ENCODE measurements at places on chromosomes 6 and 20.

- no peak for DNase-seq
Measured at GRCh38 chr6:95923518-95923917, 92.3 kb upstream of the FUT9 start.

GRCh38 chr6:19796452-19796851 lies 40.7 kb upstream of the ID4 start:
- no peak for DNase-seq

GRCh38 chr6:14996892-14997291 lies 249.0 kb upstream of the JARID2 start:
- DNase-seq = no peak

DNA sequence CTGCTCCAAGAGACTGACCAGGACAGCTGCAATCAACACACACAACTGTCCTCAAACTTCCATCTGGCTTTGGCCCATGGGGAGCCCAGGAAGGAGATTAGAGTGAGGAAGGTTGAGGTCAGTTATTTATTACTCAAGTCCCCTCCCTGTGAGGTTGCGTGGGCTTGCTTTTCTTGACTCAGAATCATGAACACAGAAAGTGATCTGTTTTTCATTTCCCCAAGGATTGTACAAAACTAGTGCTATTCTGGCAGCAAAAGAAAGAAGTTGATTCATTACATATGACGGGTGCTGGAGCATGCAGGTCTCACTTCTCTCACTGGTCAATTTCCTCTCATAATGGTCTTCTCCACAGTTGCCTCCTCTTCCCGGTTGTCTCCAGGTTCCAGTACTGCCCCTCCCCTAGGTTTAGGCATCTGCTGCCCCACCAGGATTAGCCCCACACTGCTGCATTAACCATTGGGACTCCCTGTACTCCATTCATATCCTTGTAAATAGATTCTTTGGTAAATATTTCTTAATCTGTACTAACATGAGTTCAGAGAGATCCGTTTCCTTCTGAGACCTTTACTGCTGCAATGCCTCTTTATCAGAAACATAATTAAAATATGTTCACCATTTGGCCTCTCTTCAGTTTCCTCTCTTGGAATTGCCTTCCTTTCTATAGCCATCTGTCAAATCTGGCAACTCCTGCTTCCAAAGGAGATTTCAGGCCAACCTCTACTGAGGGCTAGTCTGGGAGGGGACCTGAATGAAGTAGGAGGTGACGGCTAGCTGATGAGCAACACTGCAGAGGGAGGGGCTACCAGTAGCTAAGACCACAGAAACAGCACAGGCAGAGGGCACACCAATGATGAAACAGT lies 888.8 kb downstream of the QKI start:
- no peak for DNase-seq

DNA sequence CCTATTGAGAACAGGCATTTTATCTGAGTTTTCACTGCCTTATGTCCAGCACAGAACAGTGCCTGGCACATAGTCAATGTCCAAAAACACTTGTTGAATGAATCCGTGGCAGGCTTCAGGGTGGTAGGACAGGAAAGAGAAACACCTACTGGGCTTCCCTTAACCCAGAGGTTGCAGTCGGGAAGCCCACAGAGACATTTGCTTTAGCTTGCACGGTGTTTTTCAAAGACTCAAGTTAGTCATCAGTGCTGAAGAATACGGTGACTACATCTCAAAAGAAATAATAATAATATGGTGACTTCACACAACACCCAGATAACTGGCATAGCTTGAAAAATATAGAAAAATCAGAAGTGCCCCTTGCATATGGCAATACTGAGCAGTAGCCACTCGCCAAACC lies 160.4 kb downstream of the CD83 start:
- DNase-seq = no peak

DNA sequence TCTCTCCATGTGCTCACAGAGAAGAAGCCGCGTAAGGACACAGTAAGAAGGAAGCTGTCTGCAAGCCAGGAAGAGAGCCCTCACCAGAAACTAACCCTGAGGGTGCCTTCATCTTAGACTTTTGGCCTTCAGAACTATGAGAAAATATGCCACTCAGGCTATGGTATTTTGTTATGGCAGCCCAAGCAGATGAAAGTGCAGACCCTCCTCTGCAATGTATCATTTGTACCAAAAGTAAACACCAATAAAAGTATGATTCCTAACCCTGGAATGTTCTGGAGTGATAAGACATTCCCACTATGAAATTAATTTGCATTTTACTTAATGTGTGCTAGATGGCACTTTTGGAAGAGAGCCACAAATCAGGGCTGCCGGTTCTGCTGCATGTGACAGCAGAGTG lies 594.3 kb downstream of the UTRN start:
- DNase-seq = no peak

- no peak for DNase-seq
Measured at GRCh38 chr6:168182908-168183612, 104.0 kb upstream of the FRMD1 start.

DNA sequence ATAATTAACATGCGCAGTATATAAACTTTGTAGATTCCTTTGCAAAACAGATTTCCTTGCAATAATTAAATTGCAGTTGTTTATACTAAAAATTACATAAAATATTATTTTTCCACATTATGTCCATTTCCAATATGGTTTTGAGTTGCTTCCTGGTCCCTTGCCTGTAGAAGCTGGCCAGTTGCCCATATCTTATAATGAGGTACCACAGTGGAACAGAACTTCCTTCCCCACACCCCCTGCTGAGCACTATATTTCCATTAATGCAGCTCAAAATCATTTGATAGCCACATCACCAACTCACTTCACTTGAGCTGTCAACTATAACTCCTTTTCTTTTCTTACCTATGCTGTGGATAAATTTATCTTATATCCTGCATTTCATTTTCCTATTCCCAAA lies 194.6 kb downstream of the DST start:
- DNase-seq = no peak

DNA sequence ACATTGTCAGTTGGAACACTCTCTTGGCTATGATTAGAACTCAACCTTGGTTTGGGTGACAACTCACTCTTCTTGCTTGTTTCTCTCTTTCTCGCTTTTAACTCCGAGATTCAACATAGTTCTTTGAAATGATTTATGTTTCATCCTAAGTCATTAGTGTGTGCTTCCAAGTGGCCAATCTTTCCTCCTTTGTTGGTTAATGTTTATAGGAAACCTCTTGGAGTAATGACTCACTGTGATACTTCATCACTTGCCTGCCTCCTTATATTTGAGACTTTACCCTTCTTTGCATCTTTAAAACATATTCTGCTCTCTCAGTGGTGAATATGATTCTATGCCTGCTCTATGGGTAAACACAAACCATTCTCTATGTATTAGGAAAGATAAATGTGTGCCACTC lies 279.7 kb upstream of the FLRT3 start:
- DNase-seq = no peak

DNA sequence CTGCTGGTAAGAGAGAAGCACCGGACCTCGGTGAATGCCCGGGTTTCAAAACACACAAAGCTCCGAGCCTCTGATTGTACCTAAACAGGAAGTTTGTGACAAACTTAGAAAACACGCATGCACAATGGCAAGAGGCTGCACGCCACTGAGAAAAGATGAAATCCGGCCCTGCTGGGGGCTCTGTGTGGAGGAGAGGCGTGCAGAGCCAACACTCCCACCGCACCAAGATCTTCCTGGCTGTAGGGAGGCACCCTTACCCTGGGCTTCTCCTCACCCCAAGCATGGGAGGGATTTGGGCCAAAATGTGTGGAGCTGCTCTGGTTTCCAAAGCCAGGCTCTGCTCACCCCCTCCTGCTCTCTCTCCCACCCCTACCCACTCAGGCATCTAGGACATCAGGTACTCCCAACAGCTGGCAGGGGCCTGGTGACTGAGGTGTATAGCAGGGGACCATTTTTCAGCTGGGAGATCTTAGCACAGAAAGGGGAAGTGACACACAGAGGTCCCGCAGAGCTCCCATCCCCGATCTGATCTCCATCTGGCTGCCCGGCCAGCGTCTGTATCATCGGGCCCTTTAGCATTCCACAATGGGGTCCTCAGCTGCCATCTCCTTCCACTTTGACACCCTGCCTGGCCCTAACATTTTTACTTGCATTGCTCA lies 84.2 kb downstream of the TRERF1 start:
- peak; percentile 12 for DNase-seq

DNA sequence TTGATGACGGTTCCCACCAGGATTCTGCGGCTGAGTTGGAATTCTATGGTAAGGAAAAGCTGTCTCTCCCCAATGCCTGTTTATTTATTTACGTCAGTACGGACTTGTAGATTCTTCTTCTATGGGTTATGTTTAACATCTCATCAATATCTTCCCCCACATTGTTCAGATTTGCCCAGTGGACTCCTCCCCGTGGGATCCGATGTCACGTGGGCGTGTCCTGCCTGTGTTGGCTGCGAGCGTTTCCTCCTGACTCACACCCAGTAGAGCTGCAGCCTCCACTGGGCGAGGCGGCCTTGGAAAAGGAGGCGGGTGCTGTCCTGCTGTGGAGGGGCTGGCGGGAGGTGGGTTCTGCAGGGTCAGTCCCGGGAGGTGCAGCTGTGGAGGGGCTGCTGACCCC lies 46.8 kb upstream of the SLCO4A1 start:
- DNase-seq = peak; percentile 74

- DNase-seq = no peak
Measured at GRCh38 chr6:136501514-136501913, 48.7 kb downstream of the MAP7 start.

DNA sequence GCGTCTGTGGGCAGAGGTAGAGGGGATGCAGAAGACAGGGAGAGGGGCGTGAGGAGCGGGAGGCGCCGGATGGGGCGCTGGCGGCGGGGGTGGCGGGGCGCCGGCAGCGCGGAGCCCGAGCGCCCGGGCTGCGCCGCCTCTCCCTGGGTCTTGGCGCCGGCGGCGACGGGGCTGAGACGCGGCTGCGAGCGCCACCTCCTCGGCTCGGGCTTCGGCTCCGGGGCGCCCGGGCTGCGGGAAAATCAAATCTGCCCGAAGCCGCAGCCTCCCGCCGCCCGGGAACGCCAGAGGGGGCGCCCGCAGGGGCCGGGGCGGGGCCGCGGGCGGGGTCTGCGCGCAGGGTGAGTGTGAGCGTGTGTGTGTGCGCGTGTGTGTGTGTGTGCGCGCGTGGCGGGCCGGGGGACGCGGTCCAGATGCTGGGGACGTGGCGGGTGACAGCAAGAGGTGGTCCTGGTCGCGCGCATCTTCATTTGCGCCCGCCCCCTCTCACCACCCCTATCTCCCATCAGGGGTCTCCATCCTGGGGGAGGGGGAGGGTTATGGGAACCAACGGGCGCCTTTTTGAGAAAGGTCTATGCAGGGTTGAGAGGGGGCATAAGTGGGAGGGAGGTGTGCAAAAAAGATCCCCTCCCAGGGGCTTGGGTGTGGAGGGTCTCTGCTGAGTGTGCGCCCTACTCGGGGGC lies 646 bp upstream of the CPNE5 start:
- no peak for DNase-seq

DNA sequence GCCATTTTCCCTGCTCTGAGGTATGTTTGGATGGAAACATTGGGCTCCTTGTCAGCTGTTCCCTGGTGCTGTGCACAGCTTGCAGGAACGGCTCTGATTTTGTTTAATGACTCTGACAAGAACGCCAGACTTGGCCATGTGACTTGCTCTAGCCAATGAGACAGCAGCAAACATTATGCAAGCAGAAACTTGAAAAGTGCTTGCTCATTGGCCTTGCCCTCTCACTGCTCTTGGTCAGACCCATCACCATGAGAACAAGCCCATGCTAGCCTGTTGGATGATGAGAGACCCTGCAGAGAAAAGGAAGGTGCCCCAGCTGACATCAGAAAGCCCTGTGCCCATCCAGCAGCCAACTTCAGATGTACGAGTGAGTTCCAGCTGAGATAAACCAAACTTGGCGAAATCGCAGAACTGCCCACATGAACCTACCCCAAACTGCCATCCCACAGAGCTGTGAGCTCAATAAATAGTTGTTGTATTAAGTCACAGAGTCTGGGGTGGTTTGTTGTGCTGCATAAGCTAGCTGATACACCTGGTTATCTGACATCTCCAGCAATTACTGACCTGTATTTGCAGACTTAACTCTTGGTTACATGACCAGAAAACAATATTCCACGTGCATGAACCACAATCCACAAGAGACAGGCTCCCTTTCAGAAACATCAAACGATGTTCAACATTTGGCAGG lies 96.9 kb downstream of the JPH2 start:
- DNase-seq = peak; percentile 85

GRCh38 chr6:106087548-106088325 lies 1.6 kb downstream of the PRDM1 start:
- peak; percentile 89 for DNase-seq

DNA sequence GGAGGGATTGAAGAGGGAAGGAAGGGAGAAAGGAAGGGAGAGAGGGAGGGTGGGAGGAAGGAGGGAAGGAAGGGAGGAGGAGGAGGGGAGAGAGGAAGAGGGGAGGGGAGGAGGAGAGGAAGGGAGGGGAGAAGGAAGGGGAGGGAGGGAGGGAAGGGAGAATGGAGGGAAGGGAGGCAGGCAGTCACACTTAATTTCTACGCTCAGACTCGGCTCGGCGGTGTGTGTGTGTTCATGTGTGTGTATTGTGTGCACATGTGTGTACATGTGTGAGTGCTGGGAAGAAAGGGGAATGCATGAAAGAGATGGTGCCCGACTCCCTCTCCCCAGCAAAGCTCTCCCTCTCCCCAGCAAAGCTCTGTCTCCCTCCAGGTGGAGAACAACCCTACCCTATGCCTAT lies 79.1 kb upstream of the AFDN start:
- DNase-seq = no peak

- DNase-seq = no peak
Measured at GRCh38 chr20:52975029-52975732, 3.0 kb downstream of the TSHZ2 start.

DNA sequence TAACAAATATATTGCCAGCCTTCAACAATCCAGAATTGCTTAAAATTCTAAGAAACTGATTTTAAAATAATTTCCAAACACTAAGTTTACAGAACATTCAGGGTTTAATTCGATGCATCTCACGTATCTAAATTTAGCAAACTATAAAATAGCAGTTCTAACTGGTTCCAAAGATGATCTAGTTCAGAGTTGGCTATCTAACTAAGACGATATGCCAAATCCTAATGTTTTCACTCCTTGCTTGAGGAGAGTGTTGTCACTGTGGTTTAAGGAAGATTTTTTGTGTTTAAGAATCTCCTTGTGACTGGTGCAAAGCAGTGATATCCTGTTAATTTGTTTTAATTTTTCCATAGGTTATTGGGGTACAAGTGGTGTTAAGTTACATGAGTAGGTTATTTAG lies 311.5 kb upstream of the ID4 start:
- DNase-seq = no peak

DNA sequence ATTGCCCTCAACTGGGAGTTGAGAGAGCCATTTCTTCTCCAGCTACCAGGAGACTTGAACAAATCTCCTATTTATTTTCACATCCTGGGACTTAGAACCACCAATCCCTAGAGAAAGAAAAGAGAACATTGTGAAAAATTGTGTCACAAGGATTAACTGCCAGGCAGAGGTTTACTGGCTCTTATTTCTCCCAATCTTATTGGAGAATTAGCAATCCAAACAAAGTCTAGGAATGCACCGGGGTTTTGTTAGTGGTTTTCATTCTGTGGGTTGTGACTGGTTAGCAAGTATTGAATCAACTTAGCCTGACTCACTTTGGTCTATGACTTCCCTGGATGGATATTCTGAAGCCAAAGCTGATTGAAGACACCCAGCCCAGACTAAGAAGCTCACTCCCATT lies 21.2 kb upstream of the ENPP5 start:
- peak; percentile 91 for DNase-seq

Data from iris pigment epithelial cell (primary cell).